CD4-positive, CD25-positive, alpha-beta regulatory T cell (primary cell): ENCODE measurements at places on chromosomes 1 and 21. TPM values are rescaled to one million over a fixed set of nuclear protein-coding genes. Genes with fewer than 3 reads are reported as not detected.

WNT3A gene
- not detected for total RNA-seq

TSPEAR gene
- not detected for total RNA-seq

PRDX6 gene
- 75.6 TPM for total RNA-seq

MYOM3 gene
- total RNA-seq = not detected
